T-helper 2 cell treated with Interferon-gamma antibody and Interleukin-4, amounts not matched to agents 5 μg/mL and 100 μg/mL, for 36 hours (primary cell): ENCODE measurements at places on chromosomes 6 and 20.

DNA sequence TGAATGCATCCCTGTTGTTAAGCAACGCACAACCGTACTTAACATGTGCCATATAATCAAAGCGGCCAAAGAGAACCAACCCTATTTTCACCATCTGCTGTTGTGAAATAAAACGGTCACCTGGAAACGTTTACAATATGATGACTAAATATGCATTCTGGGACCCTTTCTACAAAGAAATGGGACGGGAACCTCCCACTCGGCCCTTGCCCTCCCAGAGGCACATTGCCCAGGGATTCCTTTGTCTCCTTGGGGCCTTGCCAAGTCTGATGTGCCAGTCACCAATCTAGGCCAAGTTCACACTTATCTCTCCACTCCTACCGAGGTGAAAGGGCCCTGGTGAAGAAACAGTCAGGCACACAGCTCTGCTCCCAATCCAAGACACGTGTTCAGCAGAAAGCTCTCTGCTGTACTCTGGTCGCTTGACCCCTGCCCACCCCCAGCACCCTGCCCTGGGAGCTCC, 427.4 kb upstream of the JARID2 start:
- no peak overlapping the region for H3K27ac ChIP-seq
- no peak for DNase-seq
- H3K27me3 ChIP-seq = no peaks in the 10 kb centered on the region

GRCh38 chr6:138865480-138866109, 69.7 kb downstream of the ECT2L start:
- no peak overlapping the region for H3K27ac ChIP-seq
- no peaks in the 10 kb centered on the region for H3K36me3 ChIP-seq
- no peaks in the 10 kb centered on the region for H3K4me1 ChIP-seq
- no peak overlapping the region for H3K4me3 ChIP-seq
- peaks cover 8% of the 10 kb centered on the region for H3K27me3 ChIP-seq

DNA sequence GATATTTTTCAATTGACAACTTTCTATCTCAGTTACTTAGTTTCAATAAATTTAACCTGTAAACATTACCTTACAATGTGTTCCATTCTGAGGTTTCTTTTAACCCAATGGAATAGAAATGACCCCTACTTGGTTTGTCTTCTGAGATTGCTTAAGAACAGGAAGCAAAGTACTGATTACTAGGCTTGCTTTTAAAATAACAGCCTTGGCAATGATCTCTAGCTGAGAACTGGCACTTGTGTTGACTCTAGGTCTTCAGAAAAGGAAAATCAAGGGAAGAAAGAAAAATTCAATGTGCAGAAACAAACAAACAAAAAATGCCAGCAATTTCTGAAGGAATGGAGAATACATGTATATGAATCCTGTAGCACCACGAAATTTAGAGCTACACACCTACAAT, 66.1 kb downstream of the SYNE1 start:
- H3K27ac ChIP-seq = no peak overlapping the region
- DNase-seq = no peak
- H3K4me3 ChIP-seq = no peak overlapping the region

GRCh38 chr6:163698086-163698485, 283.6 kb downstream of the QKI start:
- no peaks in the 10 kb centered on the region for H3K4me1 ChIP-seq
- no peaks in the 10 kb centered on the region for H3K27me3 ChIP-seq
- no peaks in the 10 kb centered on the region for H3K36me3 ChIP-seq
- no peak overlapping the region for H3K27ac ChIP-seq
- H3K4me3 ChIP-seq = no peak overlapping the region

DNA sequence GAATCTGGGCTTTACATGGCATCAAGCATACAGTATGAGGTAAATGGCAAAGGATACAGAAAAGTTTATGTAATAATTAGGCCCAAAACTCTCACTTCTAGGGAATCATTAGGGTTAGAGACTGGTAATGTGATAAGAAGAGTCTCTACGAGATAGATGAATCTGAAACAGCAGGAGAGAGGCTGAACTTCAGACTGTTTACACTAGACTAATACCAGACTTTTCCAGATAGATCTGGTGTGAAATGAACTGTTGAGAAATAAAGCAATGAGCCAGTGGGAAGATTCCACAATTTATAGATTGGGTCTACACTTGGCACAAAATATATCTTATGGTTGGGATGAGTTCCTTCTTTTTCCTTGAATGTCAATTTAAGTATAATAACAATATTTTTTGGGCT, 134.3 kb downstream of the MAN1A1 start:
- no peak overlapping the region for H3K4me3 ChIP-seq
- DNase-seq = no peak
- H3K27ac ChIP-seq = no peak overlapping the region
- H3K4me1 ChIP-seq = peaks cover 2% of the 10 kb centered on the region
- H3K36me3 ChIP-seq = no peaks in the 10 kb centered on the region
- no peaks in the 10 kb centered on the region for H3K27me3 ChIP-seq

DNA sequence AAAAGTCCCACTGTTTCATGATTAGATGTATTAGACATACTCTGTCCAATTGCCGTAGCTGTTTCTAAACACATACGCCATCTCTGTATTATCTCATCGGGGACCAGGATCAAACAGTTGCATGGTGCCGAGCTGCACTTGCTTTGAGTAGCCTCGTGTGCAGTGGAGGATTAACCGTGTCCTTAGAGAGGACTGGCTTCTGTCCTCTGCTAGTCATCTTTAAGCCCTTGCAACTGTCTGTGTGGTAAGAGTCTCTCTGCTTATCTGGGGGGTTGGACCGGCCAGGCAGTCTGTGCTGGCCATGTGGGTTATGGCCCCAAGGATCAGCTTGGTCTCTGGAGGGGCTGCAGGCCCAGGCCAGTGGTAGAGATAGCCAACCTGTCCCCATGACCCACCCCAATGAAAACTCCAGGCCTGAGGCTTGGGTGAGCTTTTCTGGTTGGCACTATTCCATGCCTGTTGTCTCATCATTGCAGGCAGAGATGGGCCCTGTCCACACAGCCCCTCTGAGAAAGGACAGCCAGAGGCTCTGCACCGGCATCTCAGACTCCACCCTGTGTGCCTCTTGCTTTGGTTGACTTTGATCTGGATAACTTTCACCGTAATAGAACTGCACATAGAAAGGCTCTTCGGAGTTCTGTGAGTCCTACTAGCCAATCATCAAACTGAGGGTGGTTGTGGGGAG, 137.3 kb upstream of the SNX9 start:
- no peaks in the 10 kb centered on the region for H3K36me3 ChIP-seq
- no peaks in the 10 kb centered on the region for H3K4me1 ChIP-seq
